Pericardium fibroblast (primary cell): ENCODE measurements at places on chromosomes 7 and 10. TPM values are rescaled to one million over a fixed set of nuclear protein-coding genes. Genes with fewer than 3 reads are reported as not detected.

The PDGFA gene
- 23.7 and 24.3 TPM in 2 replicates for total RNA-seq

The ASB10 gene
- not detected in 2 replicates for total RNA-seq

The ALDH18A1 gene
- total RNA-seq: 55.8 and 96.6 TPM in 2 replicates

The MMP21 gene
- total RNA-seq: not detected in 2 replicates

The BLOC1S2 gene
- total RNA-seq: 31.9 and 38.5 TPM in 2 replicates

The NUTM2D gene
- total RNA-seq: 2.0 and 3.5 TPM in 2 replicates

The ANLN gene
- total RNA-seq: 4.4 and 7.5 TPM in 2 replicates

The GNG11 gene
- total RNA-seq: 68.2 and 98.4 TPM in 2 replicates

The CYP3A4 gene
- total RNA-seq: not detected in 2 replicates

The SLC18A3 gene
- not detected in 2 replicates for total RNA-seq

The NUB1 gene
- total RNA-seq: 30.7 TPM in 2 replicates

The ABCB1 gene
- total RNA-seq: not detected in 2 replicates

The SLC16A12 gene
- 3.6 and 16.1 TPM in 2 replicates for total RNA-seq

The ZNF862 gene
- total RNA-seq: 4.4 and 4.6 TPM in 2 replicates

The ANKRD30A gene
- not detected in 2 replicates for total RNA-seq

The DMBT1 gene
- total RNA-seq: under 0.01 TPM in 1 of 2 replicates, not detected in the other

The HPS6 gene
- total RNA-seq: 32.8 and 38.7 TPM in 2 replicates

The ENTPD1 gene
- 2.3 TPM in 1 of 2 replicates, not detected in the other for total RNA-seq

The SH2B2 gene
- total RNA-seq: 2.7 and 3.8 TPM in 2 replicates

The ZNF425 gene
- 2.3 and 2.7 TPM in 2 replicates for total RNA-seq

The RBP3 gene
- not detected in 2 replicates for total RNA-seq

The CPVL gene
- total RNA-seq: 0.58 TPM in 1 of 2 replicates, not detected in the other

The ITGB8 gene
- 6.0 and 16.3 TPM in 2 replicates for total RNA-seq

The CALHM2 gene
- 84.4 and 88.9 TPM in 2 replicates for total RNA-seq

The ATOH7 gene
- not detected in 2 replicates for total RNA-seq

The SCIN gene
- not detected in 2 replicates for total RNA-seq

The PAOX gene
- total RNA-seq: 4.8 and 5.4 TPM in 2 replicates

The HOXA2 gene
- 6.4 TPM in 1 of 2 replicates, not detected in the other for total RNA-seq

The SP4 gene
- total RNA-seq: 1.4 and 1.6 TPM in 2 replicates

The NANOS1 gene
- total RNA-seq: 5.2 and 6.0 TPM in 2 replicates

The PTTG1IP2 gene
- total RNA-seq: not detected in 2 replicates

The EEF1AKMT2 gene
- total RNA-seq: 12.0 and 14.0 TPM in 2 replicates

The RSPH10B gene
- not detected in 2 replicates for total RNA-seq

The NEURL1 gene
- total RNA-seq: under 0.01 and 2.4 TPM in 2 replicates

The PLXDC2 gene
- total RNA-seq: 10.6 and 14.6 TPM in 2 replicates

The CLRN3 gene
- total RNA-seq: not detected in 2 replicates

The ADAM22 gene
- 0.12 and 0.26 TPM in 2 replicates for total RNA-seq

The NUDT13 gene
- total RNA-seq: 3.0 and 11.0 TPM in 2 replicates

The FOXP2 gene
- total RNA-seq: 0.58 and 3.3 TPM in 2 replicates

The LRRN3 gene
- total RNA-seq: 2.9 and 8.2 TPM in 2 replicates

The PLEKHS1 gene
- not detected in 2 replicates for total RNA-seq

The CYREN gene
- total RNA-seq: 32.6 and 37.7 TPM in 2 replicates

The FKBP6 gene
- not detected in 2 replicates for total RNA-seq

The DGKB gene
- not detected in 2 replicates for total RNA-seq

The UBTD1 gene
- 37.8 and 52.3 TPM in 2 replicates for total RNA-seq

The TSPAN12 gene
- total RNA-seq: 0.51 and 5.5 TPM in 2 replicates

The ELMO1 gene
- 2.8 and 4.6 TPM in 2 replicates for total RNA-seq

The SLC39A12 gene
- not detected in 2 replicates for total RNA-seq

The GATA3 gene
- 0.35 TPM in 1 of 2 replicates, not detected in the other for total RNA-seq

The ZNF487 gene
- total RNA-seq: 1.8 and 3.8 TPM in 2 replicates

The C10orf67 gene
- not detected in 2 replicates for total RNA-seq

The GOLGA7B gene
- total RNA-seq: not detected in 2 replicates

The ATP6V0A4 gene
- 0.58 TPM in 1 of 2 replicates, not detected in the other for total RNA-seq

The ERVW-1 gene
- not detected in 2 replicates for total RNA-seq
